ENCODE measurements at places on chromosomes 6 and 20.

GRCh38 chr6:3631877-3632276, 119.6 kb downstream of the PXDC1 start:
- DNase-seq, result no peak

- no peak for DNase-seq
Observed at GRCh38 chr6:29916741-29917140, 25.6 kb upstream of the HLA-A start.

DNA sequence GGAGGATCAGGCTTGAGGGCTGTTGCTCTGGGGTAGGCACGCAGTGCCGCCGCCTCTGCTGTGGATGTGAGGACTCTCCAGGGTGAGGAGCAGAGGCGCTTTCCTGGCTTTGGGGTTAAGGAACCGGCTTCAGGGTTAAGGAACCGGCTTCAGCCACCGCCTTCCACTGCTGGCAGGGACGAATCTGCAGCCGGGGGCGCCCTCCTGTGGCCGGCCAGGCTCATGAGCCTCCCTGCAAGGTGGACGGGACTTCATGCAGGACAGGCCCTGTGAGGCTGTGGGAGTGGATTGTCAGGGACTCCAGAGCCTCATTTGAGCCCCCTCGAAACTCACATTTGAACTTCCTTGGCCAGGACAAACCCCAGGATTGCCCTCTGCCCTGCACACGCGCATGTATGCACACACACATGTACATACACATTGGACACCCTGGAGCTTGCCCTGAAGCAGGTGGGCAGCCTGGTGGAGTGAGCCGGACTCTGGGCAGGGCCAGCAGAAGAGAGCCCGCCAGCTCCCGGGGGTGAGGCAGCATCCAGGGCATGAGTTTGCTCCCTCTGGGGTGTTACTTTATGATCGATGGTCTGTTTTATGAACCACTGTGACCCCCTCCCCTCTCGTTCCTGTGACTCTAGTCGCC, 146.9 kb downstream of the PHACTR3 start:
- no peak for DNase-seq

- peak; percentile 54 for DNase-seq
Observed at GRCh38 chr6:36984581-36985416, 1.2 kb downstream of the MTCH1 start.

GRCh38 chr6:136483906-136484305, 66.3 kb downstream of the MAP7 start:
- no peak for DNase-seq

DNA sequence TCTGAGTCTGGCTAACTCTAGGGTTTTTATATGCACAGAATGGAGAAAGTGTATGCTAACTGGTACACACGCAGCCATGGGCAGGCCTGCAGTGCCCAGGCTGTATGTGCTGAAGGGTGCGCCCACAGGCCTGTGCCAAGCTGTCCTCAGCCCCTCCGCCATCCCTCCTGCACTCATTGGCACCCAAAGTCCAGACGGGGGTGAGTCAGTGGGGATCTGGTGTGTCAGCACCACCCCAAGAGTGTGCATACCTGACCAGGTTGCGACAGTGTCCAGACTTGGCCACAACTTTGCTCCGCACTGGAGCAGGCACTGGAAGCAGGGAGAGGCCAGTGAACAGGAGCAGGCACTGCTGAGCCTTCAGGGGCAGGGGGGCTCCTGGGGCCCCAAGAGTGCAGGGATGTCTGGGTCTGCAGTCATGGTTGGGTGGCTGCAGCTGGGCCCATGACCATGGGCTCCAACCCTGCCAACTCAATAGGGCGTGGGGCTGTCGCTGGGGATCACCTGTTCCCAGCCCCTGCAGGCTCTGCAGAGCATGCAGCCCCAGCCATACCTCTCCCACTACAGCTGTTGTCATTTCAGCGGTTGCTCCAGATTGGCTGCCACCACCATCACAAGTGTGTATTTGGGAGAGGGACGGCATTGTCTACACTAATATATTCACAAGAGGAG, 717.8 kb downstream of the EPHA7 start:
- no peak for DNase-seq

DNA sequence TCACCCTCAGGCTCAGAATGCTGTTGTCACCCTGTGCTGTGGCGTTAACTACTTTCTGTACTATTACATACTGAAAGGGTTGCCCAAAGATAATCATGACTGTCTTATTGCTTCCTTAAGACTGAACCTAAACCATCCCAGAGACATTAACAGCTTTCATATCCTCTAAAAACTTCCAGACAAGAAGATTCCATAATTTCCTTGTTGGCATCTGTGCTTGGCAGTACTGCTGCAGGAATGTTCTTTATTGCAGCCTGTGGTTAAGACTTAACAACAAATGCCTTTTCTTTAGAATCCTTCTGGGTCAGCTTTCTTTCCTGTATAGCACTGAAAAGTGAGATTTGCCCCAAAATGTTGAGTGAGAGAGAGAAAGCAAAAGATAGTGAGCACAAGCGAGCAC, 109.7 kb downstream of the GJA10 start:
- no peak for DNase-seq

DNA sequence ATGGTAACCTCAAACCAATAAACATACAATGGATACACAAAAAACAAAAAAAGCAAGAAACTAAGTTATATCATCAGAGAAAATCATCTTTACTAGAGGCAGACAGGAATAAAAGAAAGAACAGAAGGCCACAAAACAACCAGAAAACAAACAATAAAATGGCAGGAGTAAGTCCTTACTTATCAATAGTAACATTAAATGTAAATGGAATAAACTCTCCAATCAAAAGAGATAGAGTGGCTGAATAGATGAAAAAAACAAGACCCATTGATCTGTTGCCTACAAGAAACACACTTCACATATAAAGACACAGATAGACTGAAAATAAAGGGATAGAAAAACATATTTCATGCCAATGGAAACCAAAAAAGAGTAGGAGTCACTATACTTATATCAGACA, 81.3 kb upstream of the GJE1 start:
- no peak for DNase-seq

GRCh38 chr6:26304213-26304796, 60.7 kb upstream of the BTN3A2 start:
- DNase-seq, result no peak

DNA sequence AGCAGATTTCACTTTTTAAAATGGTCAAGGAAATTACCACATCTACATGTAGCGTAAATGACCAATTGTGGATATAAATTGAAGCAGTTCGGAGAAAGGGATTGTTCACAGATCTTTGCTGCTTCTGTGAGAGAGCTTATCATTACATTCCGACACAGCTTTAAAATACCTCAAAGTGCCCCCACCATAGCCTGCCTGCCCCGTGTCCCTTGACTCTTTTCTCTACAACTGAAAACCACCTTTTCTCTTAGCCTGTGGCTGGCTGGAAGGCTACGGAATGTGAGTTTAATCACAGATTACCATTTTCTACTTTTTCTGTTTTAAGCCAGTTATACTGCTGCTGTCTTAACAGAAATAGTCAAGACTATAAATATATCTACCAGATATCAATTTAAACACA, 347.2 kb upstream of the MAP3K7 start:
- no peak for DNase-seq

GRCh38 chr6:128363020-128363813, 157.2 kb downstream of the PTPRK start:
- DNase-seq, result no peak

- DNase-seq, result no peak
Observed at GRCh38 chr6:116522896-116523295, 11.5 kb downstream of the CALHM5 start.

GRCh38 chr6:52548353-52548713, 28.5 kb downstream of the TRAM2 start:
- no peak for DNase-seq

DNA sequence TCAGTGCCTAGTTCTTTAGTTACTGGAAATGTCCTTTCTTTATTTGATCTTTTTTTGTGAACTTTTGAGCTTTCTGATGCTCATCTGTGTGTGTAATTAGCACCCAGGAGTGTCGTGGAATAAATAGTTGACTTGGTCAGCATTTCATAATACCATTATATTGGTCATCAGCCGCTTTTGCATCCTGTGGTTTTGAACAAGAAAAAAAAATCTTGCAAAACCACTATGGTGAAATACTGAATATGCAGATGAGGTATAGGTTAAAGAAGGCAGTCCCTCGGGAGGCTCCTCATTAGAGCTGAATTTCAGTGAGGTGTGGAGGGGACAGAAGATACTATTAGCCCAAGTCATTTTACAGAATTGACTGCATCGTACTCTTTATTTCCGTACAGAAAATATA, 90.1 kb downstream of the FOXO3 start:
- no peak for DNase-seq

- DNase-seq, result no peak
Observed at GRCh38 chr6:152309648-152310047, 327.5 kb downstream of the SYNE1 start.

- no peak for DNase-seq
Observed at GRCh38 chr6:34597605-34598353, 41.6 kb upstream of the SPDEF start.

DNA sequence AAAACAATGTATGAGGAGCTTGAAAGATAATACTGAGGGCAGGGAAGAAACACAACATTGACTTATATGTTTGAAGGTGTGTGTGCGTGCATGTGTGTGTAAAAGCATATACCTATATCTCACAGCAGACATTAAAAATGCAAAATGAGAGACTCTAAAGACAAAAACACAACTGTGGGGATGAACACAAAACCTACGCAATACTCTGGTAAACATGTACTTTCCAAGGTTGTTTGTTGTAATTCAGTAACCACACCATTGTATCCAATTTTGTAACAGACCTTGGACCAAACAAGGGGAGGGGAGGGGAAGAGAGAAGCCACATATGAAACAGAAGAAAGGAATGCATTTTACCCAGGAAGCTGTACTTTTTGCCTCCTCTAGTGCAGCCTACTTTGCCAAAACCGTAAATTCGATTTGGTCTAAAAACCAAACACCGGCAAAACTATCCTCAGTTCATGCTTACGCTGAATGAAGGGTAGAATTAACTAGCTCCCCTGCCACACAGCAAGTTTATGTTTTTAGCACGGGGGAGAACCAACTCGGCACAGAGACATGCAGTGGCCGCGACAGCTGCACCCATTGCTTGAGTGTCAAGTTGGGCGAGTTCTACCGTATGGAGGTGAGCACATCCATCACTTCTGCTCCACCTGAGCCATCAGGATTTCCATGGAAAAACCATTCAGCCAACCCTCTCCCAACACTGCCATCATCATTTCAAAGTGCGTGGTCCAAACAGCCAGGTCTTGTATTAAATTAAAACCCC, 50.0 kb downstream of the CNKSR3 start:
- DNase-seq, result no peak

- DNase-seq, result no peak
Observed at GRCh38 chr6:138124096-138124495, 16.9 kb upstream of the PERP start.

DNA sequence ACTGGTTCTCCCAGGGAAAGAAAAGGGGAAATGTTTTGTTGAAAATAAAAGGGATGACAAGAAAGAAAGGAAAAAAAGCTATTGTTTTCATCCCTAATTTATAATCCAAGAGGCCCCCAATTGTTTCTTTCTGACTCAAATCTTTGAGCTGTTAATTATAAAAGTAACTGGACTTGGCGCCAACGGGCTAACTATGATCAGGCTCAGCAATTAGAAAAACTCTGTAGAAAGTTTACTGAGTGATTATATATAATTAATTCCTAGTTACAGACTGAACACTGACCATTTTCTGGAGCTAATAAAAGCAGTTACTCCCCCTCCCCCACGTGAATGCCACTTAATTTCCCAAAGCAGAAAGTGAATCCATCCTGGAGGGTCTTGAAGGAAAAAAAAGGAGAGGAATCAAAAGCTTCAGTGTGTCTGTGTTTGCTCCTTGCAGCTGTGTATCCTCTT, 3.2 kb downstream of the ZMYND8 start:
- no peak for DNase-seq

GRCh38 chr6:22411376-22412105, 114.7 kb upstream of the PRL start:
- no peak for DNase-seq

DNA sequence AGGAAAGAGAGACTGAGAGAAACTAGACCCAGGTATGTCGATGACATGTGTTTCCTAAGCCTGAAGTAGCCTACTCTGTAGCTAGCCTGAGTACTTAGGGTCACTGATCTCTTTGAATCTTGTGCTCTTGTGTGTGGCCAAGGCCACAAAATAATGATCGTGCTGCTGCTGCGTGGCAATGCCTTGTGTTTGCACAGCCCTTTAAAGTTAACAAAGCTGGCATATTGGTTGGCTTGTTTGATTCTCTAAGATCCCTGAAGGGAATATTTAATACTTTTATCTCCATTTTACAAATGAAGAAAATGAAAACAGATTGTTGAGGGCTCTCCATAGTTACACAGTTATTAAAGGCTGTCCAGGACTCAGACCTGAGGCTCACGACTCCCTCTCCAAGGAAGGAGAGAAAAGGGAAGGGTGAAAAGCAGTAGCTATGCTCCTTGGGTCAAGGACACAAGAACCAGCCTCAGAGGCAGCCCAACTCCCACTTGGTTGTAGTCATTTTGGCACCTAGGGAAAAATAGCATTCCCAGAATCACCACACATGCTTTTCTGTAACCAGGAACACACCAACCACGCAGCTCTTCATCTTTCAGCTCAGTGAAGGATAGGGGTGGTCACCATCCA, 130.7 kb downstream of the LRFN2 start:
- no peak for DNase-seq

- no peak for DNase-seq
Observed at GRCh38 chr20:3993109-3993508, 22.2 kb downstream of the RNF24 start.

GRCh38 chr6:161439093-161439492, 165.2 kb upstream of the AGPAT4 start:
- no peak for DNase-seq

GRCh38 chr20:58169450-58169849, 59.0 kb downstream of the ANKRD60 start:
- DNase-seq, result no peak

- no peak for DNase-seq
Observed at GRCh38 chr20:49691818-49692568, 21.7 kb downstream of the B4GALT5 start.

DNA sequence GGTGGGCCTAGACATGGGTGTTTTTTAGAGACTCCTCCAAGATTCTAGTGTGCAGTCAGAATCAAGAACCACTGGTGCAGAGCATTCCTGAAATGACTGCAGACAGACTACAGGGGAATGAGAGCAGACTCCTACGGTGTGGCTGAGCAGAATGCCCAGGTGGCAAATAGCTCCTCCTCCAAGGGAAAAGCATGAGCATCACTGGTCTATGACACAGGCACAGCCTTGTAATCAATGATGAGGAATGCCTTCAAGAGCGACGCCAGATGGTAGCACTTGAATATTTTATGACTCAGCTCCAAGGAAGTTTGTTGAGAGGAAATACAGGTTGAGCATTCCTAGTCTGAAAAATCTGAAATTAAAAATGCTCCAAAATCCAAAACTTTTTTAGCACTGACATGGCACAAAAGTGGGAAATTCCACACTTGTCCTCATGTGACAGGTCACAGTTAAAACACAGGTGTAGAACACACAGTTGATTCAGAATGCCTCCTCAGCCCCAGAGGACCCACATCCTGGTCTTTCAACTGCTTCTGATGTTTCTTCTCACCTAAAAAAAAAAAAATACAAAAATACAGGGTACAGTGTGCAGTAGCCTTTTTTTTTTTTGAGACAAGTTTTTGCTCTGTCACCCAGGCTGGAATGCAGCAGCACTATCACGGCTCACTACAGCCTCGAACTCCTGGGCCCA, 10.6 kb upstream of the FAM8A1 start:
- DNase-seq, result no peak

- DNase-seq, result no peak
Observed at GRCh38 chr6:73884540-73884939, 188.5 kb downstream of the CD109 start.

GRCh38 chr6:85493389-85493788, 43.5 kb downstream of the NT5E start:
- no peak for DNase-seq
